Retinal pigment epithelial cell (primary cell): ENCODE measurements at places on chromosomes 2 and 18.

DNA sequence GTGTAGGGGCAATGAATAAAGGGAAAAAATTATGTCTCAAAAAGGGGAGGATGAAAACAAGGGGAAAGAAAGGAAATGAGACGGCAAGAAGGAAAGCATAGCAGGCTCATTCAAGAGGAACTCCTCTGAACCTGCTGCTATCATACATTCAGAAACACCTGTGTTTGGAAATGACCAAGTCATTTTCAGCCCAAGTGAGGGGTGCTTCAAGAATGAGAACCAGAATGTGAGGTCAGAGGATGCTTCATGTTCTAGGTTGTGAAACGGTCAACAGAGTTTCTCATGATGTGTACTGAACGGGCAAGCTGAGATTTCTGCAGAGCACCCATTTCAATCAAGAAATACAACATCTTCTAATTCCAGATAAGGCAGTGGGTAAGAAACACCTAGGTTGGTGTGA, 1367.2 kb upstream of the CELF4 start:
- no peak for DNase-seq

DNA sequence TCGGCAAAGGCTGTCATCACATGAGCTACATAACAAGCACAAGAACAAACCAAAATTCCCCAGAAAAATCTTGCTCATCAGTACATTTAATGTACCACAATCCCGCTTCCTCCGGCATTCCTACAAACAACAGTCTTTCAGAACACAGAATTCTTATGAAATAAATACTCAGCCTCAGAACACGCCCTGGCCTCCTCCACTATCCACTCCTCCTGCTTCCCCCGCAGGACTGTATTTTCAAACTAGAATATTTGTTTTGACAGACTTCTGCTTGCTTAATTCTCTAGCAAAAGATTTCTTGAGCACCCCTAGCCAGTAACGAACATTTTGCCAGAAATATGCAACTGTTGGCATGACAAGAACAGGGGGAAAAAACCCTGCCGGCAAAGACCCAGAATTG, 131.2 kb downstream of the THADA start:
- no peak for DNase-seq

DNA sequence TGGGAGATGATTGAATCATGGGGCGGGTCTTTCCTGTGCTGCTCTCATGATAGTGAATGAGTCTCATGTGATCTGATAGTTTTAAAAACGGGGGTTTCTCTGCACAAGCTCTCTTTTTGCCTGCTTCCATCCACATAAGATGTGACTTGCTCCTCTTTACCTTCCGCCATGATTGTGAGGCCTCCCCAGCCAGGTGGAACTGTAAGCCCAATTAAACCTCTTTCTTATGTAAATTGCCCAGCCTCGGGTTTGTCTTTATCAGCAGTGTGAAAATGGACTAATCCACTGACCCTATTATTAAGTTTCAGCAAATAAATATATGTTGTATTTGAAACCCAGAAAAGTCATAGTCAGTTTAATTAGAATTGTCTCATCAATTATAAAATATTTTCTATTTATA, 22.0 kb downstream of the IRS1 start:
- DNase-seq: no peak

GRCh38 chr2:16470936-16471490, 194.6 kb downstream of the CYRIA start:
- DNase-seq: no peak

DNA sequence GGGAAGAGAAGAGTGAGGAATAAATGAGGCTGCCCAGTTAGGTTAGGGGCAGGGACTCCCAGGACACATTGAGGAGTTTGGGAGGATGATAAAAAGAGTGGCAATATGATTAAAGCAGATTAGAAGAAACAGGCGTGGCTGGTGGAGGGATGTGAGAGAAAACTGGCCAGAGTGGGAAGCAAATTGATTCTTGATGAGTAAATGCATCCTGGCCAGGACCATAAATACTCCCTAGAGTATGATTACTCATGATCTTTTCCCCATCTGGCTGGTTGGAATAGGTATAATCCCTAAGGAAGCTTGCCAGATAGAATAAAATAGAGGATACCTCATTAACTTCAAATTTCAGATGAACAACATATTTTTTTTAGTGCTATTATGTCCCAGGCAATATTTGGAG, 21.5 kb upstream of the DAW1 start:
- no peak for DNase-seq
